Kidney (tissue), 22 donors: ENCODE measurements at places on chromosomes 11 and 22. TPM values are rescaled to one million over a fixed set of nuclear protein-coding genes. Genes with fewer than 3 reads are reported as not detected.

DNA sequence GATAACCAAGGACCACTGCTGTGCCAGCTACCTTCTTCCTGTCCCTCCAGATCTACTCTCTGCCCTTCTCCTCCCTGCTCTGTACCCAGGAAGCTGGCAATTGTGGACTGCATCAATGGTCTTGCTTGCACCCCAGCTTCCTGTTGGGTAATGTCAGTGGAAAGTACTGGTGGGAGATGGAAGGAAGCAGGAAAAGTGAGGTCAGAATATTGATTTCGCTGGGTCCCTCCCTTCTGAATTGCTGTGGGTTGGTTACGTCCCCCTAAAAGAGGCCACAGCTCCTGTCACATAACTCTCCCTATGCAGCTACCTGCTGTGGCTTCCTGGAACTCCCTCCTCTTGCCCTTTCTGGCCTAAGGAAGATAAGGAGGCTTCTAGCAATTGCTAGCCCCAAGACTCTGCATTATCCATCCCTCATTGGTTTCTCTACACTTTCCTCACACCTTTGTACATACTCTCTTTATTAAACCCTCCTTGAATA, 81.2 kb downstream of the RASSF10 start:
- no peak for DNase-seq

DNA sequence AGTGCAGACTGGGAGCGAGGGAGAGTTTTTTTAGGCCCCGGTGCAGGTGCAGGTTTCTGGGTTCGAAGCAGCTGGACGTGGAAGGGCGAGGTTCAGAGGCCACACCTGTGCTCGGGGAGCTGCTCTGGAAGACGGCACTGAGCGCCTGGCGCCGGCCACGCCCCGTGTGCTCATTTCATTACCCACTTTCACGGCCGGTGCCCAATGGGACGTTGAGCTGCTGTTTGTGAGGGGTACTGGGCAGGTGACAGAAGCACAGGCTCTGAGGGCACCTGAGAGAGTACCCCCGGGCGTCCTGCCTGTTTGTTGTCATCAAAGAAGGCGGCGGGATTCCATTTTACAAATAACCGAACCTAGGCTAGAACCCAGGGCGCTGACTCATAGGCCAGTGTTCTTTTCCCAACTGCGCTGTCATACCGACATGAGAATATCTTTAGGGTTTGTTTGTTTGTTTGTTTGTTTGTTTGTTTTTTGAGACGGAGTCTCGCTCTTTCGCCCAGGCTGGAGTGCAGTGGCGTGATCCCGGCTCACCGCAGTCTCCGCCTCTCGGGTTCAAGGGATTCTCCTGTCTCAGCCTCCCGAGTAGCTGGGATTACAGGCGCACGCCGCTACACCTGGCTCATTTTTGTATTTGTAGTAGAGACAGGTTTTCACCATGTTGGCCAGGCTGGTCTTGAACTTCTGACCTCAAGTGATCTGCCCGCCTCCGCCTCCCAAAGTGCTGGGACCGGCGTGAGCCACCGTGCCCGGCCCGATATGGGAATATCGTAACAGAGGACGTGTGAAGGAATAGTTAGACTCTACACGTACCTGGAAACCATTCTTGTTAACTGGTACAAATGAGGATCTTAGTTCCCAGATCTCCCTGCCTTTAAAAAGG, 16.6 kb upstream of the SPTBN2 start:
- DNase-seq, result peak; percentile 13

DNA sequence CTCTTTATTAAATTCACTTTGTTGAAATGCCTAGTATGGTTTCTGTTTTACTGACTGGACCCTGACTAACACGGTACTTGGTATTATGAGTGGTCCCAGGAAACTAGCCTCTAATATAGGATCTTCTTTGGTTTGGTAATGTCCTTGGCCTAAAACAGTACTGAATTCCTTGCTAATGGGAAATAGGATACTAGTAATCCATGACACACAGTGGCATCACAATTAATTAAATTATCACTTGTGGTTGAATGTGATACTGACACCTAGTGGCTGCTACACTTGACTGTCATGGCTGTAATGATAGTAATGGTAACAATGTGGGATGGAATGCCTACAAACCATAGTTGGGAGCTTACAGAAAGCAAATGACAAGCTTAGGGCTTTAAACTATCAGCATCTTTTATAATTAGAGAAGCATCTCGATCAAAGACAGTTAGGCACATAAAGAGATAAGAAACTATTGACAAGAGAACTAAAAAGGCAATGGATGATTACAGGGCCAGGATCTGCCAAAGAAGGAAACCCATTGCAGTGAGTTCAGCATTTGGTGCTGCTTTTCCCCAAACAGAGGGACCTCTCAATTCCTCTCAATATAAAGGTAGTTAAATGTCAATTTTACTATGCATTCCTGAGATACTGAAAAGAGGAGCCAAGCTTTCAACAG, 8.6 kb downstream of the DNHD1 start:
- peak; percentile 77 for DNase-seq

- no peak for DNase-seq
Measured at GRCh38 chr11:114098927-114099326, 39.4 kb downstream of the ZBTB16 start.

ZDHHC13 gene
- 13.1 TPM for polyA plus RNA-seq

OR2AT4 gene
- polyA plus RNA-seq, result not detected

GRCh38 chr11:87463486-87464102, 425.9 kb downstream of the TMEM135 start:
- peak; percentile 33 for DNase-seq

DNA sequence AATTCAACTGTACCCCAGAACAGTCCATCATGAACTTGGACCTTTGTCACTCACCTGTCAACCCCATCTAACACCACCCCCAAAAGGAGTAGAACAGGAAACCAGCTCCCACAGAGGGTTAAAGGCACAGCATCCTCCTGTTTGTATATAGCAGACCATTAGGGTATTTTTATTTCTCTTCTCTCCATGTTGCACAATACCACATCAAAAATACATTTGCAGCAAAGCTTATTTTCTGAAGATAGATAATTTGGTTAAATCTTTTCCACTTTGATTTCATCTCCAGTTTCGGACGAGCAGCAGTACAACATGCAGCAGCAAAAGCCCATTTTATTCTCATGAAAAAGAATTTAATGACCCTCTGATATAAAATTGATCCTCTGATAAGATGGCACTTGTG, 103.1 kb downstream of the KIRREL3 start:
- no peak for DNase-seq

CLP1 gene
- 8.5 TPM for polyA plus RNA-seq

GRCh38 chr11:68683536-68684384, 584 bp upstream of the GAL start:
- no peak for DNase-seq

YPEL4 gene
- polyA plus RNA-seq, result 0.88 TPM

FGF19 gene
- polyA plus RNA-seq, result not detected

GRCh38 chr11:65327021-65327420, 6.6 kb upstream of the DPF2 start:
- DNase-seq, result no peak

GRCh38 chr22:20650294-20651207, 123.4 kb upstream of the SERPIND1 start:
- no peak for DNase-seq

- DNase-seq, result no peak
Measured at GRCh38 chr11:75797116-75797515, 17.9 kb upstream of the UVRAG start.

DNA sequence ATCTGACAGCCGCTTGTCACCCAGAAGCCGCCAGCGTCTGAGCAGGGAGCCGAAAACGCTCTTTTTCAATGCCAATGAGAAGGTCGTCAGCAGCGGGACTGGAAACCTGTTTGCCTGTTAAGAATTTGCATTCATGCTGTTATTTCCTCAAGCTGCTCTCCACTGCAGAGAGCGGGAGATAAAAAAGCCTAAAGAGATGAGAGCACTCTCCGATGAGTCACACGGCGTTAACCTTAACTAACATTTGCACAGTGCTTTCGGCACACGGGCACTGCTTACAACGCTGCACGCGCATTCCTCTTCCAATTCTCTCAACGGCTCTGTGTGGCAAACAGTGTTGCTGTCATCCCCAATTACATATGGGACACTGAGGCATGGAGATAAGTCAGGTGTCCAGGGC, 40.0 kb upstream of the RTL6 start:
- no peak for DNase-seq

GSTP1 gene
- 1,687 TPM for polyA plus RNA-seq

GRCh38 chr11:37124384-37124783, 526.3 kb upstream of the RAG2 start:
- DNase-seq, result no peak

NEFH gene
- polyA plus RNA-seq, result 1.7 TPM

- no peak for DNase-seq
Measured at GRCh38 chr11:105953886-105954285, 68.2 kb downstream of the MSANTD4 start.

APOC3 gene
- 35.6 TPM for polyA plus RNA-seq

- DNase-seq, result peak; percentile 53
Measured at GRCh38 chr22:39959640-39960447, at the start of gene TMA7B. TSS of gene TMA7B (plus strand) at chr22:39960397. CDS start at chr22:39964375, 3,978 bp downstream.

DNA sequence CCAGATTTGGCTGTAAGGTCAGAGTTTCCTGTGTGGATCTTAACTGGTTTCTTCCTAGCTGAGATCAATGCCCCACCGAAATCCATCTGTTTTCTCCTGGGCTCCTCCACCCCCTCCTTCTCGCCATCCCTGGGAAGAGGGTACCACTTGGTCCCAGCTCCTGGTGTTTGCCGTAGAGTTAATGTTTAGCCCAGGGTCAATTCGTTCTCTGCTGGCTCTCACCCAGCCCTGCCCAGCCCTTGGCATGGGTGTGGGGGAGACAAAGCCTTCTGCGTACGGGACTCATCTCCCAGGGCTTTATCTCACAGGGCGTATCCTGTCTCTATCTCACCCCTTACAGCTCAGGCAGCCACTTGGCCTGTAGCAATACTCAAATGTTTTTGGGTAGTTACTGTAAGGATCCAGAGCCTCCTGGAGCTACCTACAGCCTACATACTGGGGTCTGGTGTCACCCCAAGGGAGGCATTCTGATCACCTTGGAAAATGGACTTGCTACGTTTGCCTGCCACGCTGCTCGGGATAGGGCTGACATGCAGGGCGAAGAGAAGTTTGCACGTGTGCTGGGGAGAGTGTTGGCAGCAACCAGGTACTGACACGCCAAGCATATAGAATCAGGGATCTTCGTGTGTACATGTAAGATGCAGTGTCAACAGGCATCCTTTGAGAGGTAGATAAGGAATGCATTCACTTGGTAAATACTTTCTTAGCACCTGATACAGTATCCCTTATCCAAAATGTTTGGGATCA, 66.1 kb downstream of the SCN3B start:
- no peak for DNase-seq

GRCh38 chr11:34213366-34213765, 107.9 kb downstream of the NAT10 start:
- no peak for DNase-seq

- no peak for DNase-seq
Measured at GRCh38 chr11:13997881-13998280, 35.4 kb downstream of the SPON1 start.

DNA sequence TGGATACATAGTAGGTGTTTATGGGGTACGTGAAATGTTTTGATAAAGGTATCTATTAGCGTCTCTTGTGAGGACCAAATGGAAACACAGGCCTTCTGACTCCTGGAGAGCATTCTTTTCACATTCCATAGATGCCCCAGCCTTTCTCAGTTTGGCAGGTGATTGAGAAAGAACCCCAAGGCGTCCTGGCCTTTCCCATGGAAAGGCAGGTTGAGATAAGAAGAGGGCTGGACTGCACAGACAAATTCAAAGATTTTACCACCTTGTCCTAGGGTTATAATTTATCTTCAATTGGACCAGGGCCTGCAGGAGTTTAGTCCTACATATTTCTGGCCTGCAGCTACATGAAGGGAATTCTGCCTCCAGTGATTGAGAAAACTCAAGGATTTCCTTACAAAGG, 661 bp upstream of the OLFML1 start:
- DNase-seq, result peak; percentile 19

DNA sequence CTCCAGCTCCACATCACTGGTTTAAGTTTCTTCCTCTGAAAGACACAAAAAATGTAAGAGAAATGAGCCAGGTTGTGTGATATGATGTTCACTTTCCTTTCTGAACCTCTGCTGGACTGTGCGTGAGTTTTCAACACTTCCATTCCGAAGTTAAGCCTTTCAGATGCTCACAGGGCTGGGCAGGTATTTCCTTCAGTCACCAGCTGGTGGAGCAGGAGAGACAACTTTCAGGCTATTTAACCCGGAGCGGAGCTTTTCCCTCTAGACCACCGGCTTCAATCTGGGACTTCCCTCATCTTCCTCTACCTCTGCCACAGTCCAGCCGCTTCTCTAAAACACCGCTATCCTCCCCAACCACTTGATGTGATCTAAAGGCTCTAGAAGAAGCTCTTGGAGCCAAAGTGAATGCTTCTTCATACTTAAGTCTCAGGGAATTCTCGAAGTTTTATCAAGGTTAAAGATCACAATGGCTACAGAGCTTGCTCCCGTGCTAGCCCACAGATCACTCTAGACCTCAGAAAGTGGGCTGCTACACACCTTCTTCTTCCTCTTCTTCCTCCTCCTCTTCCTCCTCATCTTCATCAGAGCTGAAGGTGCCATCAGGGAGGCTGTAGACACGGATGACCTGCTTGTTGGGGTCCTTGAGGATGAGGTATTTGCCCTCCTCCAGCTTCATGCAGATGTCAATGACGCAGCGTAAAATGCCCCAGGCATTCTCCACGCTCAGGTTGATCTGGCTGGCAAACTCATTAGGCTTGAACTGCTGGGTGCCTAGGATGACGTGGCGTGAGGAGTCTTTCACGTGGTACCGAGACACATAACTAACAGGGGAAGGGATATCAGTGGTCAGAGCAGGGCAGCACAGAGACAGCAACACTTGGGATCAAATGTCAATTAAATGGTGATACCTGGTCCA, 4.4 kb upstream of the FOXRED2 start:
- peak; percentile 45 for DNase-seq

DNA sequence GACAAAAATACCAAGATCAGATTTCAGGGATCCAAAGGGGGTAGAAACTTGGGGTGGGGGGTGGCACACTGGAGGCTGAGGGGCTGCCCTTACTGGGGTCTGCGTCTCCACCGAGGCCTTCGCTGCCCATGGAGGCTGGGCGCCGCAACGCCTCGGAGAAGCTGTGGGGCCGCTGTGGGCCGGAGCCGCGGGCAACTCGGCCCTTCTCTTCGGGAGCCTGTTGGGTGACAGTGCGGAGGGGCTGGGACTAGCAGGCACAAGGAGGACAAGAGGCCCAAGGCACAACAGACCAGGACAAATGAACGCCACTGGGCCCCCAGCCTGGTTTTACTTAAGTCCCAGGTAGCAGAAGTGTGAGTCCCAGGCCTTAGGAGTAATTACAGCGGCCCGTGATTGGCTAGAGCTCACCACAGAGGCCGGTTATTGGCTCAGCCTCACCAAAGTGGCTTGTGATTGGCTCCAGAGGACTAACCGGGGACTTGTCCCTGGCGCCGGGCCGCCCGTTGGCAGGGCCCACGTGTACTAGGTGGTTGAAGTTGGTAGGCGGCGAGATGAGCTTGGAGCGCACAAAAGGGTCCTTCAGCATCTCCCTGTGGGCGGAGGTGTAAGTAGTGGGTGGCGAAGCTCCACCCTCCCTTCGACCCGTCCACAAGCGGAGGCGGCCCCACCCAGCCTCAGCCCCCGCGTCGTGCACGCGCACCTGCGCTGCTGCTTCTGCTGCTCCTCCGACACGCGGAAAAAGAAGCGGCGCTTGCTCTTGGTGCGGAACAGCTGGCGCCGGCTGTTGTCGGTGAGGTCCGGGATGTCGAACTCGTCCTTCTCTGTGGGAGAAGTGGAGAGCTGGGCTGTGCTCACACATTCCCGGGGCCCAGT, 16.5 kb upstream of the MEN1 start:
- DNase-seq, result no peak

GRCh38 chr11:17354601-17354991, 3.0 kb downstream of the NCR3LG1 start:
- DNase-seq, result peak; percentile 83
